ENCODE measurements at places on chromosomes 4 and X.

- DNase-seq: no peak
Observed at GRCh38 chr4:53192496-53192895, 173.4 kb downstream of the SCFD2 start.

DNA sequence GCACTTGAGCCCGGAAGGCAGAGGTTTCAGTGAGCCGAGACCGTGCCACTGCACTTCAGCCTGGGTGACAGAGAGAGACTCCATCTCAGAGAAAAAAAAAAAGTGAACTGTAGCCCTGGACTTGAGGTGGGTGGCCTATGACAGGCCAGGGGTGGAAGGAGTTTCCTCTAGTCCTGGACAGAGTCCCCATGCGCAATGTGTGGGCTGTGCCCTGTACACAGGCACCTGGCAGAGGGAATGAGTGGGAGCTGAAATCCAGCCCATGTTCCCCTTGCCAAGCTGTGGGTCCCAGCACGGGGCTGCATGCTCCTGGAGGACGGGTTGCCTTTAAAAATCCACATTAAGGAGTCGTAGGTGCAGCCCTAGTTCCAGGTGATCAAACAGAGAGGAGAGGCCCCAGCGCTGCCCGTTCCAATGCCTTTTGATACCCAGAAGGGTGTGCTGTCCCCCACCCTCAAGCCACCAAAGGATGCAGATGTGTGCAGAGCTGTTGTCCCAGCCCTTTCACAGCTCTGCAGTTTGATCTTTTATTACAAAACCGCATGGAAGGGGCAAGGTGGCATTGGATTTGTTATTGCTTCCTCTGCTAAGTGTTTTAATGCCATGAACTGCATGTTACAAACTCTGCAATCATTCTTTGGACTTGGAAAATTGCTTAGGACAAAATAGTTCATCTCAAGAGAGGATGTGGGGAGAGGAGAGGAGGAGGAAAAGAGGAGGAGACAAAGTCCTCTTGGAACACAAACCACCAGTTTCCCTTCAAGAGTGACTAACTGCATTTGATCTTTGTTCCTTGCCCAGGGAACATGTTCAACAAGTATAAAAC, 38.0 kb upstream of the PDK3 start:
- DNase-seq: no peak

- no peak for DNase-seq
Observed at GRCh38 chr4:150240011-150240410, 161.8 kb downstream of the DCLK2 start.

- no peak for DNase-seq
Observed at GRCh38 chrX:20455001-20455400, 188.3 kb upstream of the RPS6KA3 start.

- DNase-seq: no peak
Observed at GRCh38 chr4:8854931-8855330, 16.7 kb downstream of the HMX1 start.

GRCh38 chr4:124833831-124834505, 121.4 kb upstream of the ANKRD50 start:
- no peak for DNase-seq

DNA sequence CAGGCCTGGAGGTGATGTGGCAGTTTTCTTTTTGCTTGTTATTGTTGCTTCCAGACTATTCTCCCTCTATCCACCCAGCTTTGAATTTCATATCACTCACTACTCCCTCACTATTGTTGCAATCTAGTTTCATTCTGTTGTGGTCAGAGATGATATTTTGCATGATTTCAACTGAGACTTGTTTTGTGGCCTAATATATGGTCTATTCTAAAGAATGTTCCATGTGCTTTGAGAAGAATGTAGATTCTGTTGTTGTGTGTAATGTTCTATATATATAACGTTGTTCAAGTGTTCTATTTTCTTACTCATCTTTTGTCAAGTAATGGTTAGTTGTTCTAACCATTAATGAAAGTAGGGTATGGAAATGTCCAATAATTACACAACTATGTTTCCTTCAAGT, 59.0 kb downstream of the THOC2 start:
- DNase-seq: no peak

DNA sequence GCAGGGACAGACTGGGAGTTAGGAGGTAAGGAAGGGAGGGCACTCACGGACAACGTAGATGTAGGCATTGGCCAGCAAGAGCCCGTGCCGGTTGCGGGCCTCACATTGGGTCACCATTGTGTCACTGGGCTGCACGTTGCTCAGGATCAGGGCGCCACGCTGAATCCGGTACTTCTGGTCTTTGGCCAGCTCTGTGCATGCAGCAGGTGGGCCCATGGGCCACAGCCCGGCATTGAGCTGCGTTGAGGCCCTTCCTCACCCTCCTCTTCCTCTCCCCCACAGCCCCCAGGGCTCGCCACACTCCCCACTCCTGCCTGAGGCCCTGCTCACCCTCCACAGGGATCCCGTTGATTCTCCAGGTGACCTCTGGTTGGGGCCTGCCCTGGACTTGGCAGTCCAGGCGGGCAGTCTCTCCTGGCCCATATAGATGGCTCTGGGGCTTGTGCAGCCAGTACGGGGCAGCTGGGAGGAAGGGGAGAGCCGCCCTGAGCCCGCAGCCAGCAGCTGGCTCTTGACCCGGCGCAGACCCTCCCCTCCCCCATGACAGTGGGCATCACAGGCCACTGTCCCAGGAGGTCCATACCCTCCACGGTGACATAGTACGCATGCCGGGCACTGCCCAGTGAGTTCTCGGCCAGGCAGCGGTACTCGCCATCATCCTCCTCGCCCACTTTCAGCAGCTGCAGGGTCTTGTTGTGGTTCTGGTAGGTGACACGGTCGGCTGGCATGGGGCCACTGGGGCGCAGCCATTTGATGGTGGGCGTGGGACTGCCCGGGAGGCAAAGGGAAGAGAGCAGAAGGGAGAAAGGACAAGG, 16.3 kb downstream of the L1CAM start:
- DNase-seq: no peak

DNA sequence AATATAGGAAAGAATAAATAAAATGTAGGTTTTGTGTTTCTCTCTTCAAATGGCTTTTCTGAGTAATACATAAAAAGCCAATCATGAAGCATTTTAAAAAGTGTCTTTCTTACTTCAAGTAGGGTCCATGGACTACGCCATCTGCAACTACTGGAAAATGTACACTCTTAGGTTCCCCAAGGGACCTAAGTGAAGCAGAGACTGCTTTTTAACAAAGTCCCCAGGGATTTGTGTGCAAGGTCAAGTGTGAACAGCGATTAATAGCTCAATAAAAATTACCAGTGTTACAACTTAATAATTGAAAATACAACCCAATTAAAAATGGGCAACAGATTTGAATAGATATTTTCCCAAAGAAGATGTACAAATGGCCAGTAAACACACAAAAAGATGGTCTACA, 84.9 kb downstream of the ARHGAP6 start:
- DNase-seq: no peak

GRCh38 chrX:30253257-30253656, 6.3 kb downstream of the MAGEB1 start:
- DNase-seq: no peak

DNA sequence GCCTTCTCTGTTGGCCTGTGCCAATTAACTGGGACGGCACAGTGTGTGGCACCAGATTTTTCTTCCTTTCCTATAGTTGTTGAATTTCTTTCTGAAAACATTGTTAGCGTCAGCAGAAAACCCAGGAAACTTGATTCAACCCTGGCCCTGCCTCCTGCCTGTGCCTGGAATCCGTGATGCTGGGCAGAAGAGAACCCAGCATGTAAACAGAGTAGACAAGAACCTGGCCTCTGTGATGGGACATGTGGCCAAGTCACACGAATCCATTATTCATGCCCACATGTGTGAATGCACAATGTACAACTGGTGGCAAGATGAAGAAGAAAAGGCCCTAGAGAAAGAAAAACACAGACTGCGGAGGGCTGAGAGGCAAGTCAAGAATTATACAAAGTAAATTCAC, 111.4 kb downstream of the EFHC2 start:
- DNase-seq: peak; percentile 2

GRCh38 chr4:144906181-144906925, 191.6 kb downstream of the ANAPC10 start:
- DNase-seq: no peak

DNA sequence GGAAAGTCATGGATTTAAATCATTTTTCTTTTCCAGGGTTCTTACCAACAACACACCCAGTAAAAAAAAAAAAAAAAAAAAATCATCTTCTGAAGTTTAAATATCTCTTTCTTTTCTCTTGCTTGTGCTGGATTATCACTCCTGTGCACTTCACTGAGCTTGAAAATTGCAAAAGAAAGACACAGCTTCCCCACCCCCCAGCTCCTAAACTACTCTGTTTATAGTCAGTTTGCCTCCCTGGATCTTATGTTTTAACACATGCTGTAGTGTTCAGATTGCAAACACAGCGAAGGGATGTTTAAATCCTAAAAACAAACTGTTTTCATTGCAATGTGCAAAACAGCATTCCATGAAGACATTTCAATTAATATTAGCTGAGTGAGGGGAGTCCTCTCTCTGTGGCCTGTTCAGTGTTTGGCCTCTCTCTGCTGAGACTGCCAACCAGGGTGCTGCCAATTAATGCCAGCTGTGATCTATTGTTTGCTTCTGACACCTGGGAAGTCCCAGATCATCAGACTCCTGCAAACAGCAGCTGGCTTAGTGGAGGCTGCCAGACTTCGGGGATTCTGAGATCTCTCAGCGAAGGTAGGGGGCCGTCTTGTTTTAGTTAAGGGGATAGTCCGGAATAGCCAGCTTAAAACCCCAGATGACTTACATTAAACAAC, 171.1 kb upstream of the PITX2 start:
- DNase-seq: no peak

- DNase-seq: no peak
Observed at GRCh38 chr4:81446634-81447033, 25.1 kb downstream of the RASGEF1B start.

DNA sequence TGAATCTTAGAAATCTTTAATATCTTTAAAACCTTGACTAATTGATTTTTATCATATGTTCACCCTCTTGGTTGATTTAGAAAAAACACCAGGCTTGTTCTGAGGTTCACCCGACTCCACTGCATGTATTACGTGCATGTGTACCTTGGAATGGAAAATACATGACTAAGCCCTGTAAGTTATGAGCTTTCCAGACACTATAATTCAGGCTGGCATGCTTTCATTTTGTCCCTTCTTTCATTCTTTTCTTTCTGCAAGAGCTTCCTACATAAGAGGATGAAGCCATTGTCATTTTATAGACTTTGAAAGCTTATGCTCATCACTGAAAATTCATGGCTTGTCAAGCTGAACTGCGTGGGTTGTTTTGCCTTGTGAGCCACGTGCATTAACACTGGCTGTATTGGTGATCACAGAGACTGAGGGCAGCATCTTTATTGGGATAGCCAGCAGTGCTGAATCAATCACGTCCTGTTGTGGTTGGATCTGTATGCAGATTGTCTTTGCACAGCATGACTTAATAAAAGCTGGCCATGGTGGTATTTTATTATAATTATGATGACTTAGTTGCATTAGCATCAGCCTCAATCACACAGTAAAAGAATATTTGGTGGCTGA, 141.9 kb downstream of the SLIT2 start:
- DNase-seq: no peak

DNA sequence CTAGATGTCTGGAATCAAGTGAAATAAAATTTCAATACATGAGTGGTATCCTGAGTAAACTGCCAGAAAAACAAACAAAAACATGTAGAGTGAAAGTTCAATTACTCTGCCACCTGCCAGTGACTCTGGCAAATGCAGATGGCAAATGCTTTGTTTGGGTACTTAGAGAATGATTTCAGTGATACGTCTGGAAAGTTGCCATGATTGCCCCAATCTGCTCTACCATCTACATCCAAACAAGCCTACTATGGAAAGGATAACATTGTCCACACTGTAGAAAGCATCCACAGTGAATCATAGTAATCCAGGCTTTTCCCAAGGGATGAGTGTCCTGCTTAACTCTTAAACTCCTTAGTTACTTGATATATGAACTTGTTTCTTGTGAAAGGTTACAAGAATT, 3.4 kb downstream of the SPATA4 start:
- no peak for DNase-seq

- no peak for DNase-seq
Observed at GRCh38 chrX:112865464-112866025, 24.9 kb upstream of the AMOT start.

DNA sequence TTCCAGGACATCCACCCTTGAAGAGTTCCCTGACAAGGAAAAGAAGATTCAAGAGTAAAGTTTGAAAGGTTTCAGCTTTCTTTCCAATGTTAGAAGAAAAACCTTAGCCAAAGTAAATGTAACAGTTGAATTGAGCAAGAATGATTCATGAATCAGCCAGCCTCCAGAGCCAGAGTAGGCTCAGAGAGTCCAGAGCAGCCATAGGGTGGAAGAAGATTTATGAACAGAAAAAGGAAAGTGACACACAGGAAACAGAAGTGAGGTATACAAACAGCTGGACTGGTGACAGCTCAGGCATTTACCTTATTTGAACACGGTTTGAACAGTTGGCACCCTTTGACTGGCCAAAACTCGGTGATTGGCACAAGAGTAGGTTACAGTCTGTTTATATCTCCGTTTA, 63.2 kb downstream of the QDPR start:
- no peak for DNase-seq

- DNase-seq: no peak
Observed at GRCh38 chr4:38920186-38920585, 52.6 kb downstream of the FAM114A1 start.

DNA sequence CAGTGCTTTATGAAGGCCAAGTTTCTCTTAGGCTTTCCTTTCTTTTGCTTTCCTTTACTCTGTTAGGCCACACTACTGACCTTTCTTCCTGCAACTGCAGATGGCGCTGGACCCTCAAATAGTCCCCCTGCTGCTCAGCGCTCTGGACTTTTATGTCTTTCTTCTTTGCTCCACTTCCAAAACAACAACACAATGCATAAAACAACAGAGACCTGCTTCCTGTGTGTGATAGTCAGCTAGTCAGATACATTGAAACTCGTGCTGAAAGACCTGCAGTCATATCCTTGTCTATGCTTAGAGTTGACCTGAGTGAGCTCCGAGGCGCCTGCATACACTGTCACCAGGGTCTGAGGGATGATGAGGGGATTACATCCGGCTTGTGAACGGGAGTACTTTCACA, 108.9 kb upstream of the TEX13D start:
- DNase-seq: no peak

DNA sequence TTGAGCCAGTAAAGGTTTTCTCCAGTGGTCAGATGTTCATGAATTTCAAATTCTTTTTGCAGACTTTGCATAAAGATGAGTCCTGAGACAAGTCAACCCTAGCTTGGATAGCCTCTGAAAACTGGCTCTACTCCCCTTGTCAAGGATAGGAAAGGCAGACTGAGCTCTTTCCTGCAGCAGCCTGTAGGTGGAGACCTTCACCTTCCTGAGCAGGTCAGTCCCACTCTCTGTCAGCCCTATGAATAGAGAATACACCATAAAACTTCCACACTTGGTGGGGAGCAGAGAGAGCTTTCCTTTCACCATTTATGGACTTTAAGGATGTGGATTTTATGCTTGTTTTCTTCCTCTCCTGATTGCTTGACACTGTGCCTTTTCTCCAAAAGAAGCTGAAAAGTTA, 41.9 kb downstream of the PCDH19 start:
- no peak for DNase-seq
